H7 (cell line): ENCODE measurements at places on chromosomes 2 and 18. TPM values are rescaled to one million over a fixed set of nuclear protein-coding genes. Genes with fewer than 3 reads are reported as not detected.

Gene MYOM1
- 0.14 and 0.55 TPM in 2 replicates for total RNA-seq

DNA sequence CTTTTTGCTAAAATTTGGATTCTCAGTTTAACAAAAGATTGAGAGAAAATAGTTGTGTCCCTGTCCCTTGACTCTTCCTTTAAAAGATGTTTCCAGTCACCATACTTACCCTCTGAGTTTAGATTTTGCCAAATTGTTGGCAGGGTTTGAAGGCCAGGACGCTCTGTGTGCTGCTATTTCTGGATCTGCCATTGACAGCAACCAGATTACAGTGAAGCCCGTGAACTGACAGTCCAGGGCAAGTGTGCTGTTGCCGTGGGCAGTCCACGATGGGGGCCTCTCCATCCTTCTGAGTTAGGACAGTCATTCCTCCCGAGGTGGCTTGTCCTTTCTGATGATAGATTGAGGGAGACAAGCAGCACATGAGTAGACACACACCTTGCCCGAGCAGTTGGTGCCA, 89.9 kb downstream of the PTPRM start:
- no peak for DNase-seq

- no peak for DNase-seq
These were observed 55.9 kb downstream of the NXPH2 start for GRCh38 chr2:138724327-138724726.

GRCh38 chr2:113057117-113057516, 1.9 kb upstream of the IL36RN start:
- DNase-seq = no peak

DNA sequence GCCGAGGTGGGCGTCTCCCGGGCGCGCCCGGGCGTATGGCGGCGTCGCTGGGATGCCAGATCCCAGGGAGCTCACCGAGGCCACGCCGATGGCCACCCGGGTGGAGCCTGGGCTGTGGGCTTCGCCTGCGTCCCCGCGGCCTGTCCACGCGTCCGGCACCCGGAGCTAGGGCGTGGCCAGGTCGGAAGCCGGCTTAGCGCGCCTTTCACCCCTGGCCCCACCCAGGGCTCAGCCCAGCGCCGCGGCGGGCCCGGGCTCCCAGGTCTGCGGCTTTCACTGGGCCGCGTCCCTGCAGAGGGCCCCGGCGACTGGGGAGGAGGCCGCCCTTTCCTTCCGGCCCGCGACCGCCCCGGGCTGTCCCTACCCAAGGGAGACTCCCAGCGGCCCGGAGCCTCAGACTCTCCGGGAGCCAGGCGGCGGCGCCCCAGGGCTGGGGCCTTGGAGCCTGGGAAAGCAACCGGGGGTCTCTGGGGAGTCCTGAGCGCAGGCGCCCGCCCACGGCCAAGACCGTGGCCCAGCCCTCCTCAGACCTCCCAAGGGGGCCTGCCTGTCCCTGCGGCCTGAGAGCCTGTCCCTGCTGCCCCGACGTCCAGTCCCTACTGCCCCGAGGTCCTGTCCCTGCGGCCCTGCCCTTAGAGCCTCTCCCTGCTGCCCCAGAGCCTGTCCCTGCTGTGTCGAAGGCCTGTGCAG, 36.3 kb upstream of the ITM2C start:
- DNase-seq = peak; percentile 55

DNA sequence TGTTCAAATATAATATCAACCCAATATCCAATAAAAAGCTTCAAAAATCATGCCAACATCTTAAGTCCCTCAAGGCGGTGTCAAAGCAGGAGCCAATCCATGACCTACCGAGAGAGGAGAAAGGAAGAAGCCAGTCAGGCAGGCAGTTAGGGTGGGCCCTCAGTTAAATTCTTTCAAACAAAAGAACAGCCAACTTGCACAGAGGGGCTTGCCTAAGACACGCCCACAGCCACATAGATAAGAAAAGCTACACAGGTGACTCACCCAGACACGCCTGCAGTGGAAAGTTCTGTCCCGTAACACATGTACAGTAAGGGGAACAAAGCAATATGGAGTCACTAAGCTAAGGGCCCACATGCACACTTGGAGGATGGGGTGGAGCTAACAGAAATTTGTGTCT, 61.3 kb downstream of the SP110 start:
- no peak for DNase-seq

Gene MSGN1
- total RNA-seq = not detected in 2 replicates

Gene RTP5
- total RNA-seq = not detected in 2 replicates

GRCh38 chr2:76075126-76075525, 364.4 kb upstream of the GCFC2 start:
- DNase-seq = no peak

Gene CYP26B1
- total RNA-seq = 1.1 and 1.3 TPM in 2 replicates

DNA sequence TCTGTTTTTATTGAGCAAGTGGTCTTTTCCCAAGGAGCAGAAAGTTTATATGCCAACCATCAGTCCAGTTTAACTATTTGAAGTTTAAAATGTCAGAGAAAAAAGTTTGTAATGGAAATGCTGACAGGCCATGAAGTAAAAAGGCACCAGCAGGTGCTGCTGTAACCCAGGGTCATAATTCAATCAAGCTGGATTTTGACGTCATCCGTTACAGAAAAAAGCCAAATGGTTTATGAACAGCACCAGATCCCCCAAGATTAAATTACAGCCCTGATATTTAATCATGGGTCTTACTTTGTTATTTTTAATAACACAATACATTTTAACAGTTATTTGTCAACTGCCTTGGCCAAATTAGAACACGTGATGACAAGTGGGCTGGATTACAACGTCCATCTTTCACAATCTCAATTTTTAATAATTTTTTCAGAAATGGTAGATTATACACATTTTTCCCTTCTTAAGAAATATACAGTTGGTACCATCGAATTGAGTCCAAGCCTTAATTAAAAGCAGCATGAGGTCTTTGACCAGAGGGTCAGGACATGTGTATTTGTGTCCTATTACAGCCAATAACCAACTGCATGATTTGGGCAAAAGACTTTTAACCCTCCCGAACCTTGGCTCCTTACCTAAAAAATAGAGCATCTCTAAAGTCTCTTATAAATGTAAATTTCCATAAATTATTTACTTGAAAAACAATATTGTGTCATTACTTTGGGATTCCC, 10.0 kb downstream of the TCF4 start:
- no peak for DNase-seq

- peak; percentile 62 for DNase-seq
These were observed 138.6 kb downstream of the LOXHD1 start for GRCh38 chr18:46518438-46518837.

Gene VIT
- total RNA-seq = 0.52 TPM in 1 of 2 replicates, not detected in the other

Gene PSMA8
- total RNA-seq = not detected in 2 replicates

Gene C2orf78
- total RNA-seq = 0.15 TPM in 1 of 2 replicates, not detected in the other

DNA sequence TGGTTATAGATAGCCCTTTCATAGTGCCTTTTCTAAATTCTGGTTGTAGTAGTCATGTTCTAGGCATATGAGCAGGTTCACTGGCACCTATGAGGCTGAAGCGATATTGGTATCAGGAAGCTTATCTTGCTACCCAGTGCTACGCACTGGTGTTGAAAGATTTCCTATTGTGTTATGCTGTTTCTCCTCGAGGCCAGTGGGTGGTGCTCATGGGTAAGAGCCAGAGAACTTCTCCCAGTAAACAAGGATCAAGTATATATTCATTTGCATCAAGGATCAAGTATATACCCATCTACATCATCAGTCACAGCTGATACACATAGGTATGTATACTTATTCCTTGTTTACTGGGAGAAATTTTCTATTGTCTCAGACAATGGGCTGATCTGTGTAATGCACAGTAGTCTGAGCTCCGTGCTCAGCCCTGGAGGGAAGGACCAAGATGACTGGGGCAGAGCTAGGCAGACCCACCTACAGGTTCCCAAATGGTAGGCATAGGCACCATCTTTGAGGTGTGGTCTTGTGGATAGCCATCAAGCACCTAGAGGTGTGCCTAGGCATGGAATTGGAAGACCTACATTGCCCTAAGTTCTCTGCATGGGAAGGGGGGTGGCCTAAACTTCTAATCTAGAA, 101.2 kb upstream of the GALNT13 start:
- DNase-seq = peak; percentile 20

DNA sequence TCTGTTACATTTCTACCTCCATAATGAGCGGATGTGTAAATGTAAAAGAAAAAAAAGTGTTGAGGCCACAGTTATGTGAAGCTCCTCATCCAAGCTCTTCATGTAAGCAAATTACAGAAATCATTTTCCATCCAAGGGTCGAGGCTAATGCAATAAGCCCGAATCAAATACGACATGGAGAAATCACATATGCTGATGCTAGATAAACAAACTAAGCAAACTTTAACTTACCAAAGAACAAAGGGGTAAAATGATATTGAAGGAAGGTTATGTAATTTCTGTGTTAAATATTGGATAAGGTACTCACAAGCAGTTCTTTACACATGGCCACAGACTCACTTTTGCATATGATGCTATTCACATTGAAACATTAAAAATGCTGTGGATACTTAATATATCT, 310.2 kb upstream of the ID2 start:
- DNase-seq = no peak

DNA sequence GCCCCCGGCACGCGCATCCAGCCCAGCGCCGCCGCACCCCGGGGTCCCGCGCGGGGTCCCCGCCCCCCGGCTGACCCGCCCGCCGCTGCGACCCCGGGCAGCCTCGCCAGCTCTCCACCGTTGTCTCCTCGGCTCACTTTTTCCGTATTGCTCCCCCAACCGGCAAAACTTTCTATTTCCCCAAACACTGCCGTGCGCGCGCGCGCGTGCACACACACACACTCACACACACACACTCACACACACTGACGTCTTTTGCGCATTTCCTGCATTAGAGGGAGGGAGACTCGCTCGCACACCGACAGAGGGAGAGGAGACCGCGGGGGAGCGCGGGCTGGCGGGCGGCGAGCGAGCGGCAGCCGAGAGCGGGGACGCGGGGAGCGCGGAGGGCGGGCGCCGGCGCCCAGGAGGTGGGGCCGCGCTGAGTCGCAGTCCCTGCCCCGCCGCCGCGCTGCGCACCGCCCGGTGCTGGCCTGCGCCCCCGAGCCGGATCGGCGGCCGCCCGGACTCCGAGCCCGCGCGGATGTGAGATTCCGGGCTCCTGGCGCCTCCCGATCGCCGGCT, 542 bp upstream of the PRKCE start:
- DNase-seq = peak; percentile 91

DNA sequence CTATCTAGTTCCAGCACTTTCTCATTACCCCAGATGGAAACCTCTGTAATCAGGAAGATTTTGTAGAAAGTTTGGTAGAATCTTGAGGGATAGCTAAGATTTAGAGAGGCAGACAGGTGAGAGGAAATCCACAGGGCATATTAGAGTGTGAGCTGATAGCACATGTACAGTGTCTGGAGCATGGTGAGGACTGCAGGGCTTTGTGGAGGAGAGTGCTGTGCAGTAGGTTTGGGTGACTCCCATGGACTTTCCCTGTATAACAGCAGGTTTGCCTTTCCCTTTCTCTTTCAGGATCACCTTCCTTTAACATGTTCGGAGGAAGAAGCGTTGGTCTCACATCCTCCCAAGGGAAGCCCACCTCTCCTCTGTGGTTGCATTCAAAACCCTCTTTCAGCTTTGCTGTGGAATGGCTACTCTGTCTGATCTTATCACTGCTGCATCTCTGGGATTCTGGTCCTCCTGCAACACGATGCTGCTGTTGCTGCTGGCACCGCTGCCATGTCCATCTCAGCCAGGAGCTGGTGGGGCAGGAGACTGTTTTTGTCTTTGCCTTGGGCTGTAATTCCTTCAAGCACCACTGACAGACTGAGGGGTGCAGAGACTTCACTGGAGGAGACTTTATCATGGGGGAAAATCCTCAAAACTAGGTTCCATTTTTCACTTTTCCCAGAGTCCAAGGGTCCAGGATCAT, 7.8 kb upstream of the KIF5C start:
- no peak for DNase-seq

DNA sequence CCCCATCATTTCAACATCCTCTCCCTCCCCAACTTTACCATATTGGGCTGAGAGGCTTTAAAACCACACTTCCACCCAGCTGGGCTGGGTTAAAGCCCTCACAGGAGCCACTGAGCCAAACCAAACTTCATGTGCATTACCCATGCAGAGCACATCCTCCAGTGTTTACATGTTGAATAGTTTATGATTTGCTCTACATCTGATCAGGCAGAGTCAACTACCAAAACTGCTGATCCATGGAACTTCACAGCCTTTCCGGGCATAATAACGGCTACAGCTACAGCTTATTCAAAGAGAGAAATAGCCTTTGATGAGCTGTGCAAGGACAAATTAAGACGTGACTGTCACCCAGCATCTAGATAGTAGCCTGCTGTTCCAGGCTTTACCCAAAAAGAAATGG, 39.0 kb downstream of the MAIP1 start:
- DNase-seq = no peak

Gene SAG
- not detected in 2 replicates for total RNA-seq

GRCh38 chr2:149819356-149819957, 231.9 kb upstream of the MMADHC start:
- DNase-seq = no peak

- DNase-seq = no peak
These were observed 800 bp downstream of the TTC21B start for GRCh38 chr2:165952741-165953211.

Gene ALPI
- total RNA-seq = 0.10 TPM in 1 of 2 replicates, not detected in the other
